ENCODE measurements at places on chromosomes 3 and 15.

DNA sequence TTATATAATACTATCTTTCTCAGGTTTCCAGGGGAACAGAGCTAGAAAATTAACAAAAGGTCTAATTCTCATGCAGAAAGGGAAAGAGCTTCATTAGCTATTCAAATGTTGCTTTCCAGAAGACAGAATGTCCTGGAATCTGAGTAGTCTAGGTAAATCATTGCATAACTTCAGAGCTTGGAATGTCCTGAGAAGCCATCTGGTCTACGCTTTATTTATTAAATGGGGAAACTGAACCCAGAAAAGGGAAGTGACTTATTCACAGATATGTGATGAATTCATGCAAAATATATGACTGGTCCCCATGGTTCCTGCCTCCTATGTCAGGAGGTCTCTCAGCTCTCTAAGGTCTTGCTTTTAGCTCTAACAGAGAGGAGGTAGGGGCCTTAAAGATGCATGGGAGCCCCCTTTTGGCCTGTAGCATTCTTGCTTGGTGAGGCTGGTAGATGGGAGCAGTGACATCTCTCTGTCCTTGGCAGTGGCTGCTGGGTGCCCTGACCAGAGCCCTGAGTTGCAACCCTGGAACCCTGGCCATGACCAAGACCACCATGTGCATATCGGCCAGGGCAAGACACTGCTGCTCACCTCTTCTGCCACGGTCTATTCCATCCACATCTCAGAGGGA, 99.2 kb downstream of the CEMIP start:
- DNase-seq, result no peak

GRCh38 chr15:69389426-69389825, 24.7 kb upstream of the KIF23 start:
- no peak for DNase-seq

- DNase-seq, result no peak
These were observed 106.3 kb downstream of the RORA start for GRCh38 chr15:61122647-61123375.

DNA sequence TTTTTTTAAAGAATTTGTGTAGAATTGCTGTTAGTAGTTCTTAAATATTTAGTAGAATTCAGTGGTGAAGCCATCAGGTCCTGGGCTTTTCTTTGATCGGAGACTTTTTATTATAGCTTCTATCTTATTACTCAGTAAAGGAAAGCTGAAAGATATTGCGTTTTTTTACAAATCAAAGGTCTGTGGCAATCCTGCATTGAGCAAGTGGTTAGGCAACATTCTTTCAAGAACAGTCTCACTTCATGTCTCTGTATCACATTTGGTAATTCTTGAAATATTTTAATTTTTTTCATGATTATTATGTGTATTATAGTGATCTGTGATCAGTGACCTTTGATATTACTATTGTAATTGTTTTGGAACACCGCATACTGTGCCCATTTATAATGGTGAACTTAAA, 140.8 kb downstream of the UNC13C start:
- no peak for DNase-seq

DNA sequence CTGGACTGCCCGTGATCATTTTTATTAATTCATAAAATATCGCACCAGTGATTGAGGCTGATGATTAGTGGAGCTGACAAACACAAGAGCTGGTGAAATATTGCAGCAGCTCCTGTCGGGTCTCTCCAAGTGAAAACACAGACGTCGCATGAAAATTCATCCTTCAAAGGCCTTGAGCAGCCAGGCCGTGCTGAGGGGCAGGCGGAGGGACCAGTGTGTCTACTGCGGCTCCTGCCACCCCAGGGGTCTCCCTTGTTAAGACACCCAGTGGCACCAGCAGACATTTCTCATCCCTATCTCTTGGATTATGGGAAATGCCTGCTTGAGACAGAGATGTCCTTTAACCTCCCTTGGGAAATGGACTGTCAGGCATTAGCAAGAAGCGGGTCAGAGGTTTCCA, 289.4 kb upstream of the TLE3 start:
- no peak for DNase-seq

GRCh38 chr15:69484837-69485236, 32.2 kb downstream of the RPLP1 start:
- no peak for DNase-seq

DNA sequence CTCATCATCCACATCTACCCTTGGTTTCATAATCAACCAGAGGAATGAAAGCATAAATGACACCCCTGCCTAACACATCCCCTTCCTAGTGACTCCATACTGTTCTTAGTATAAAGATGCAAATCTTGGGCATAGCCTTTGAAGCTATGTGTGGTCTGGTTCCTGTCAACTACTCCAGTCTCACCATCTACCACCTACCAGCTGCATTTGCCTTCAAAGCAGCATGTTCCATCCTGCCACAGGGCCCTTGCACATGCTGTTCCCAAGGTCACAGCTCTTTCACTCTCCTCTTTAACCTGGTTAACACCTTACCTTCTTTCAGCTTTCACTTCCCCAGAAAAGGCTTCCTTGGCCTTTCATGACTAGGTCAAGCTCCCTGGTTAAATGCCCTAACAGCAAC, 62.3 kb upstream of the ARHGEF3 start:
- peak; percentile 53 for DNase-seq

GRCh38 chr3:69162308-69162980, 40.0 kb upstream of the LMOD3 start:
- no peak for DNase-seq

DNA sequence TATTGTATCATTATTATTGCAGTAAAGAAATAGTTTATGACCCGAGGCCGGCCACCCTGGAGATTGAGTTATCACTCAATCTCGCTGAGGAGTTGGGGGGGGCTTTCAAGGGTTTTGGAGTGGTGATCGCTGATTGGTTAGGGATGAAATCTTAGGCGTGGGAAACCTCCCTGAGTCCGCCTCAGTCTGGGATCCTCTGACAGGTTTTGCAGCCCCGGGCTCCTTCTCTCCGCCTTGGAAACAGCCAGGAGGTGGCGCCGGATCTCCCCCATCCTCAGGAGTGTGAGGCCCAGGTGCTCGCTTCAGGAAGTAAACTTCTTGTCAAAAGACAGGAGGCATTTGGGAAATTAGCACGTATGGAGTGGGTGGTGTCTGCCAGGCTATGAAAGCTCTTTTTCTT, 41.1 kb upstream of the SEC61A1 start:
- DNase-seq, result no peak

GRCh38 chr3:119597548-119598288, at the start of gene PLA1A:
Gene PLA1A, plus strand, starts transcription at chr3:119597885. Its CDS starts 29 bp downstream, at chr3:119597914.
- peak; percentile 52 for DNase-seq

DNA sequence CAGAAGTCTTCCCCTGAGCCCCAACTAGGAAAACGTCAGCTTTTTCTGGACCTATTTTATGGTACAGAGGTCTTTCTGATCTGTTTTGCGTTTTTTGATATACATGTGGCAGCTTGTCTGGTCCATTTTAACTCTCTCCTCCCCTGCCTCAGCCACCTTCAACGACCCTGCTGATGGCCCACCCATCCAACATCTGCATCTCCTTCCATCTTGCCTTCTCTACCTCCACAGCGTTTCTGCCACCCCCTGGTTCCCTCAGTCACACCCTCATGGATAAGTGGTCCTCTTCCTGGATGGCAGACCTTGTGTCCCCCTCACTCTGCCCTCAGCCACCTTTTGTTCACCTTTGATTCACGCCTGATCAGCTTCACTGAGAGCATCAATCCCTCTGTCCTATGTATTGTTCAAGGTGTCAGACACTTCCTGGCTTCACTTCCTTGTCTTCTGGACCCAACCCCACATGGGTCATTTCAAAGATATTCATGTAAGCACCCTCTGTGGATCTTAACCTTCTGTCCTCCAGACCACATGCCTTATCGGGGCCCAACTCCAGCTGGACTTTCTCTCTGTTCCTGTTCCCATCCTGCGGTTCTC, 13.5 kb downstream of the AHSG start:
- DNase-seq, result no peak

DNA sequence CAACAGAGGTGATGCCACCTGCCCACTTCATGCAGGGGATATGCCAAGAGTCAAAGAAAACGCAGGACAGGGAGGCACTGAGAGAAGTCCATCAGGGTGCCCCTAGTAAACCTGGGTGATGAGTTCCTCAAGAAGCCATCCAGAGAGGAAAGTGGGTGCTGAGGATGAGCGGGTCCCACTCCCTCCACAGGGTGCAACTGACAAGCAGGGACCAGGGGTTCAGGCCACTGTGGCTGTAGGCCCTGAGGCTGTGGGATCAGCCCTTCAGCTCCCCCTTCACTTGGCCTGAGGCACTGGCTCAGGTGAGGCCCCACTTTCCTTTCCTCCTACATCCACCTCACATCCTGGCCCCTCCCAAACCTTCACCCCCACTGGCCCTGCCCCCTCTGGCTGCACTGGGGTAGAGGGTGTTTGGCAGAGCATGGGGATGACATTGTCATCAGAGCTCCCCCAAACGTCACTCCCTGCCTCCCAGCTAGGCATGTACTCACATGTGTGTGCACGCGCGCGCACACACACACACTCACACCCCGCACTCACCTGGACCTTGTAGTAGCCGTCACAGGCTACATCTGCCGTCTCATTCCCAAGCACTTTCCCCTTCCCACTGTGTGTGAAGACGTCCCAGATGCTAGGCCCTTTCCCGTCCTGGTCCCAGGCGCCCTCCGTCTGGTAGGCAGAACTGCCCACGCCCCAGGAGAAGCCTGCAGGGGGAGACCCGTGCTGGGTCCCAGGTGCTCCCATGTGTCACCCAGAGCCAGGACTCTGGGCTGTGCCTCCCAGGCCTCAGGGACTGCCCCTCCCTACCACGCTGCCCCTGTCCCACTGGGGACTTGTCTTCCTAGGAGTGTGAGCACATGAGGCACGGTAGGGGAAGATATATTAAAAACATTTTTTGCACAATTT, 1.4 kb downstream of the LCTL start:
- no peak for DNase-seq

- no peak for DNase-seq
These were observed 28.5 kb downstream of the UBE2E1 start for GRCh38 chr3:23834082-23834870.

DNA sequence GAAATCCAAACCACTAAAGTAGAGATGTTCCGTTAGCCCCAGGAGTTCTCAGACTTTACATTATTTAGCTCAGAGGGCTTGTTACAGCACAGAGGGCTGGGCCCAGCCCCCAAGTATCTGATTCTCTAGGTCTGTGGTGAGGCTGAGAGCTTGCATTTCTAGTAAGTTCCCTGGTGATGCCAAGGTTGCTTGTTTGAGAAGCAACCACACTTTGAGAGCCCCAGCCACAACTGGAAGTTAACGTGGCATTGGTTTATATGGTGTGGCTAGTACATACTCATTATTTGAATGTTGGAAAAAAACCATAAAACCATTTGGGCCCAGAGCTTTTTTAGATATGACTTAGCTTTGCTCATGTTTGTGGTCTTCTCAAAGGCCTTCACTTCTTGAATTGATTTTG, 35.9 kb downstream of the PRR23E start:
- DNase-seq, result no peak

GRCh38 chr15:79314811-79315210, 3.9 kb downstream of the TMED3 start:
- DNase-seq, result no peak

Data from GM06990 (cell line).